Memory B cell (primary cell): ENCODE measurements at places on chromosomes 3 and 15.
A peak's percentile ranks its signal among the peaks of the same experiment; 100 is the strongest.

- no peak for DNase-seq
- peaks cover 5% of the 10 kb centered on the region for H3K36me3 ChIP-seq
- H3K27ac ChIP-seq = no peak overlapping the region
- no peaks in the 10 kb centered on the region for H3K27me3 ChIP-seq
- H3K4me3 ChIP-seq = no peak overlapping the region
Measured at GRCh38 chr3:23258110-23258509, 55.0 kb downstream of the UBE2E2 start.

- peak overlapping the region; percentile 72 for H3K4me3 ChIP-seq
- H3K36me3 ChIP-seq = peaks cover 8% of the 10 kb centered on the region
- H3K27me3 ChIP-seq = no peaks in the 10 kb centered on the region
- H3K27ac ChIP-seq = peak overlapping the region; percentile 18
Measured at GRCh38 chr3:179651687-179652446, 973 bp upstream of the USP13 start.

- H3K36me3 ChIP-seq = no peaks in the 10 kb centered on the region
- no peak for DNase-seq
- peaks cover 5% of the 10 kb centered on the region for H3K27me3 ChIP-seq
- peaks cover 2% of the 10 kb centered on the region for H3K4me1 ChIP-seq
- H3K4me3 ChIP-seq = no peak overlapping the region
Measured at GRCh38 chr3:40593351-40593750, 68.6 kb downstream of the ZNF621 start.

DNA sequence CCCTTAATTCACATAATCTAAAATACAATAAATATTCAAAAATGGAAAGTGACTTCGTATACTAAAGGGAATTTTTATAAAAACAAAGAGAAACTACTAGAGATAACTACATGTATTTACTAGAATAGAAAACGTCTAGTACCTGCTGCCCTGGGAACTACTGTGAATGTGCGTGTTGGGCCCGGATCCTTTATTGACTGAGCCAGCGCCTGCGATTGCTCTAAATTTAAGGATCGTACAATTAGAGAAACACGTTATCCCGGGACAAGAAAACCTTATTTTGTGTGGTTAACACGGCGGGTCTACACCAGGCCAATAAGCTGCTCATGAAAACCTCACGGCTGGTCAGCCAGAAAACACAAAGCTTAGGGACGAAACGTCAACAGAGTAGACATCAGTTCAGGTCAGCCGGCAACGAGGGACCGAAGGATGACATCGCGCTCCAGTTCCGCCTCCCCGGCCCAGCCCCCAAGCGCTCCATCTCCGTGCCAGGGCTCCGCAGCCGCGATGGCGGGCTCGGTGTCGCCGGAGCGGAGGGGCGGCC is 555 bp downstream of the TM2D3 start:
- H3K36me3 ChIP-seq = peaks cover 3% of the 10 kb centered on the region
- H3K27ac ChIP-seq = peak overlapping the region; percentile 92
- H3K4me1 ChIP-seq = peaks cover 12% of the 10 kb centered on the region
- no peaks in the 10 kb centered on the region for H3K27me3 ChIP-seq
- no peak for DNase-seq

GRCh38 chr15:40421246-40422157 is 15.9 kb downstream of the IVD start:
- no peak overlapping the region for H3K27ac ChIP-seq
- no peaks in the 10 kb centered on the region for H3K27me3 ChIP-seq
- H3K4me3 ChIP-seq = no peak overlapping the region
- peaks cover 11% of the 10 kb centered on the region for H3K36me3 ChIP-seq
- peaks cover 2% of the 10 kb centered on the region for H3K4me1 ChIP-seq

- no peaks in the 10 kb centered on the region for H3K27me3 ChIP-seq
- H3K27ac ChIP-seq = no peak overlapping the region
- no peak overlapping the region for H3K4me3 ChIP-seq
- no peak for DNase-seq
- H3K36me3 ChIP-seq = peaks cover 18% of the 10 kb centered on the region
Measured at GRCh38 chr3:52939600-52939999, 42.3 kb upstream of the STIMATE start.

GRCh38 chr3:67648701-67649100 is 5.7 kb downstream of the SUCLG2 start:
- H3K4me1 ChIP-seq = peaks cover 49% of the 10 kb centered on the region
- peak overlapping the region; percentile 43 for H3K27ac ChIP-seq
- H3K36me3 ChIP-seq = peaks cover 27% of the 10 kb centered on the region
- no peak overlapping the region for H3K4me3 ChIP-seq
- DNase-seq = no peak

DNA sequence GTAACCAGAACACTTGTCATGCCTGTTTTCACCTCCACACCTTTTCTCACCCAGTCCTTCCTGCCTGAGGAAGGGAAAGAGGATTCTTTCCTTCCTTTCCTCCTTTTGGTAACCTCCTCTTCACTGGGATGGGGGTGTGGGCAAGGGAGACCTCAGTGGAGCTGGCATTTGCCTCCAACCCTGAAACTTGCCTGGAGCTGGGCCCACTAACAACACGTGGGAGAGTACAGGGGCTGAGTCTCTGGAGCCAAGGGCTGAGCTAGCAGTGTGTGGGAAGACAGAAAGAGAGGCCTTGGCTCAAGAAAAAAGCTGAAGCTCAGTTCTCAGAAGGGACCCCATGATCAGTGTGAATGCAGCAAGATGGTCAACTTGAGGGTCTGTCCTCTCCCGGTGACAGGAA is 86.6 kb upstream of the SLC6A11 start:
- no peaks in the 10 kb centered on the region for H3K4me1 ChIP-seq
- no peak overlapping the region for H3K27ac ChIP-seq
- peaks cover 16% of the 10 kb centered on the region for H3K27me3 ChIP-seq
- H3K4me3 ChIP-seq = no peak overlapping the region
- no peak for DNase-seq

GRCh38 chr15:78394026-78394425 is 44.0 kb upstream of the IREB2 start:
- peaks cover 9% of the 10 kb centered on the region for H3K27me3 ChIP-seq
- no peaks in the 10 kb centered on the region for H3K36me3 ChIP-seq
- no peak overlapping the region for H3K27ac ChIP-seq

- peak overlapping the region; percentile 32 for H3K4me3 ChIP-seq
- H3K27ac ChIP-seq = no peak overlapping the region
- peaks cover 7% of the 10 kb centered on the region for H3K4me1 ChIP-seq
- H3K36me3 ChIP-seq = no peaks in the 10 kb centered on the region
Measured at GRCh38 chr15:75178171-75178937, 23.3 kb upstream of the C15orf39 start.

DNA sequence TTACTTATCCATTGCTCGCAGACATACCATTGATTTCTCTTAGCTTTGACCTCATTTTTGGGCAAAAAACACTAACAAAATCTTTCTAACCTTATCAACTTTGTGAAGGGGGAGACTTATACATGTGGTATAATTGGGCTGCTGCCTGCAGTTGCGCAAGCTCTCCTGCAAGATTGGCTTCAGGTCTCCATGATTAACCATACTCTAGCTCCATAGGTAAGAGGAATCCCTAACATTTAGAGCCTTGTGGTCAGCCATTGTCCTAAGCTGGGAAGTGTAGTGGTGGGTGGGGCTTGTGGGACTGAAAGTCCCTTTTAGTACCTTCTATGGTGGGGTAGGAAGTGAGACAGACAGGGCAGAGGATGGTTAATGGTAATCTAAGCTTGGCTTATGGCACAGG is 179.6 kb upstream of the THRB start:
- H3K36me3 ChIP-seq = no peaks in the 10 kb centered on the region
- H3K27ac ChIP-seq = no peak overlapping the region
- no peaks in the 10 kb centered on the region for H3K4me1 ChIP-seq
- H3K4me3 ChIP-seq = no peak overlapping the region
- peaks cover 2% of the 10 kb centered on the region for H3K27me3 ChIP-seq
- no peak for DNase-seq

DNA sequence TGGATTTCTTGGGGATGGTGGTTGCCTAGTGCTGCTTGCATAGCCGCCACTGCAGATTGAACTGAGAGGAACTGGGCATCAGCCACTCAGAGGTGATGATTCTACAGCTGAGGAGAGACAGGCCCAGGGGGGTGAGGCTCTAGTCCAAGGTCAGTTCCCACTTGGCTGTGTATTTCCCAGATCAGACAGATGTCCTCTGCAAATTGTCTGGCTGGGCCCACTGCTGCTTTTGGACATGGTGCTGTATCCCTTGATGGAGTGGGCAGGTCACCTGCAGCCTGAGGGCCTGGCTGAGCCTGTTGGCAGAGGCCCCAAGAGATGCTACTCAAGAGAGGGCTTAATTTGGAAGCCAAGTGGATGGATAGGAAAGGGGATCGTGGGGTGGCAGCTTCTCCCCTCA is 124.5 kb upstream of the CTDSPL start:
- H3K27me3 ChIP-seq = peaks cover 5% of the 10 kb centered on the region
- no peaks in the 10 kb centered on the region for H3K36me3 ChIP-seq
- DNase-seq = no peak
- no peak overlapping the region for H3K4me3 ChIP-seq
- no peaks in the 10 kb centered on the region for H3K4me1 ChIP-seq

DNA sequence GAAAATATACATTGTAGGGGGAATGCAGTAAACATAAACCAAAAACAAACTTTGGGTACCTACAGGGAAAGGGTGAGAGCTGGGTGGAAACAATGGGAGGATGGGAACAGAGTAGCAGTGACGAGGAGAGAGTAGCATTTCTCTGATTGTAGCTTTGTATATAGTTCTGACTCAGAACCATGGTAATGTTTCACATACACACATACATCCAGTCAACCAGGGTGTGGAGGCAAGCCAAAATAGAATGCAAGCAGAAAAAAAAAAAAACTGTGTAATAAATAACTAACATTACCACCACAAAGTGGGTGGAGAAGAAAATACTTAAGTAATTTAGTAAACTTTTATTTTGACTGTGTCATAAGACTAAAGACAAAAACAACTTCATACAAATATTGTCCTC is 27.2 kb downstream of the BCL2A1 start:
- H3K4me3 ChIP-seq = no peak overlapping the region
- no peaks in the 10 kb centered on the region for H3K36me3 ChIP-seq
- no peaks in the 10 kb centered on the region for H3K27me3 ChIP-seq
- DNase-seq = no peak
- peaks cover 10% of the 10 kb centered on the region for H3K4me1 ChIP-seq

- H3K36me3 ChIP-seq = no peaks in the 10 kb centered on the region
- H3K27ac ChIP-seq = no peak overlapping the region
- H3K27me3 ChIP-seq = no peaks in the 10 kb centered on the region
- no peak overlapping the region for H3K4me3 ChIP-seq
- no peak for DNase-seq
Measured at GRCh38 chr3:117606866-117607265, 897.3 kb downstream of the TUSC7 start.

DNA sequence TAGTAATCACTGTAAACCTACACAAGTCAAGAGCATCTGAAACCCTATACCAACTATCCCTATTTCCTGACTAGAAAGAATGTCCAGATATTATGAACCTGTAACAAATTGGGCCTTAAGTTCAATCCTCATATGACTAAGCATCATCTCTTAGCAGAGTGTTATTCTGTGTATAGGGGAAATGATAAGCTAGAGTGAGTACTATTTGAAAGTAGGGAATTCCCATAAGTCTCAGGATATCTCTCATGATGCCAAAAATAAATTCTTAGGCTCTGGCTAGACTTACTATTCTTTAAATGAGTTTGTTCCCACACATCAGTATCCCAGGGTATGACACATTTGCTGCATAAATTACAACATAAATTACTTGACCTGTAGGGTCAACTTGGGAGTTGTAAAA is 15.3 kb downstream of the MRPL47 start:
- no peak overlapping the region for H3K27ac ChIP-seq
- H3K36me3 ChIP-seq = peaks cover 16% of the 10 kb centered on the region
- no peak overlapping the region for H3K4me3 ChIP-seq
- H3K27me3 ChIP-seq = no peaks in the 10 kb centered on the region
- no peaks in the 10 kb centered on the region for H3K4me1 ChIP-seq

- H3K4me3 ChIP-seq = no peak overlapping the region
- H3K27ac ChIP-seq = peak overlapping the region; percentile 57
- no peak for DNase-seq
- H3K36me3 ChIP-seq = peaks cover 3% of the 10 kb centered on the region
- H3K27me3 ChIP-seq = no peaks in the 10 kb centered on the region
Measured at GRCh38 chr3:149703466-149703865, 45.6 kb upstream of the WWTR1 start.

- H3K36me3 ChIP-seq = no peaks in the 10 kb centered on the region
- H3K27me3 ChIP-seq = no peaks in the 10 kb centered on the region
- no peak overlapping the region for H3K27ac ChIP-seq
- H3K4me3 ChIP-seq = no peak overlapping the region
- H3K4me1 ChIP-seq = peaks cover 10% of the 10 kb centered on the region
Measured at GRCh38 chr3:12194669-12195161, 36.0 kb upstream of the TIMP4 start.

DNA sequence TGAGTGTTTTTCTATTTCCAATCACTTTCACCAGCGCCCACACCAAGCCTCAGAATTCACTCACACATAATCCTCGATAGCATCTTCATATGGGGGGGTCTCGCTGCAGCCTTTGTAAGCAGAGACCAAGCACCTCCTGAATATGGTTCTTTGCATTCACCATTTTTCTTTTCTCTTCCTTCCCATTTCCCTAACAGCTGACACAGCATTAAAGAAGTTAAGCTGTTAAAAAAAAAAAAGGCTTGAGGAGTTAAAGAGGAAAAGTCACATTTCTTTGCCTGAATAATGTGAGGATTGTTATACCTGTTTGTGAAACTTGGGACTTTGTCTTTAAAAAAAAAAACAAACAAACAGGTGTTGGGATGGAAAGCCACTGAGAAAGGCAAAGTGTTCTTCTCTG is 41.6 kb downstream of the RFTN1 start:
- H3K36me3 ChIP-seq = peaks cover 14% of the 10 kb centered on the region
- peaks cover 22% of the 10 kb centered on the region for H3K4me1 ChIP-seq
- no peak for DNase-seq
- no peak overlapping the region for H3K27ac ChIP-seq

DNA sequence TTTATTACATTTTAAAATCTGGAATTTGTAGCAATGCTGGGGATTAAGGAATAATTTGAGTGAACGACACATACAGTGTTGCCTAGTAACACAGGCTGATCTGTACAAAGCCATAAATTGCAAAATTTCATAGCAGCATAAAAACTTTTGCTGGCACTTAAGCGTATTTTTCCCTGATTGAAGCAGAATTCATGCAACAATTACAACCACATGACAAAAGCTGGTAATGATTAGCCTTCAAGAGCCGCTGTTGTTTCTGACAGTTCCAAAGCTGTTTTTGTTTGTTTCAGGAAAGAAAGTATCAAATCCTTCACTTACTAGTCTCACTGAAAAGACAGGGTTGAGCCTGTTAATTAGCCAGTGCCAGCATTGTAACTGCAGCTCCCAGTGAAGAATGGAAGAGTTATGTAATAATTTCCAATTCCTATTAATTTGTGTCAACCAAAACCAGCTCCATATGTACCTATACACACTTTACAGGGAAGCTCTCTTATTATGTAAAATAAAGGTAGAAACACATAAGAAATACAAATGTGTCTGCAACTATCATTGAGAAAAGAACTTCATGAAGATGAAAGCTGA is 60.7 kb downstream of the AGTR1 start:
- H3K4me1 ChIP-seq = no peaks in the 10 kb centered on the region
- H3K36me3 ChIP-seq = no peaks in the 10 kb centered on the region
- no peak overlapping the region for H3K4me3 ChIP-seq
- H3K27me3 ChIP-seq = no peaks in the 10 kb centered on the region
- H3K27ac ChIP-seq = no peak overlapping the region

GRCh38 chr15:69509131-69509530 is 56.5 kb downstream of the RPLP1 start:
- DNase-seq = no peak
- H3K27ac ChIP-seq = no peak overlapping the region
- no peaks in the 10 kb centered on the region for H3K4me1 ChIP-seq
- H3K4me3 ChIP-seq = no peak overlapping the region
- H3K27me3 ChIP-seq = peaks cover 12% of the 10 kb centered on the region
- H3K36me3 ChIP-seq = peaks cover 2% of the 10 kb centered on the region
